ENCODE measurements at places on chromosomes 6 and 20.

DNA sequence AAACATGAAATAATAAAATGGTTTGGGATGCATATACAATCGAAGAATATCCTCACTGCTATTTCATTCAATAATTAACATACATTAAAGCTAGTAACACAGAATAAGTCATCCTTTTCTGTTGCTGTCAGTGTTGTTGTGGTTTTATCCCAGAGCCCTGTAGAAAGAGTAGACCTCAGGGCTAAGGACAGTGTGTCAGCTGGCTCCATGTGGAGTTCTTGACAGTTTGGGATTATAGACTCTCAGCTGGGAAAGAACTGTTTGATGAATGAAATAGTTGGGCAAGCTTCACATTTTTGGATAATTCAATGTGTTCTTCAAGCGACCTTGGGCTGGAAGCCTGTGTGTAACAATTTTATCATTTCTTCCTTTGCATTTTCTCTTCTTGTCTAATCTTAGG is 10.1 kb downstream of the UTRN start:
- DNase-seq, result no peak

- peak; percentile 97 for DNase-seq
Measured at GRCh38 chr20:13995086-13995665, at the start of gene MACROD2. Gene MACROD2, plus strand, starts transcription at chr20:13995516.

DNA sequence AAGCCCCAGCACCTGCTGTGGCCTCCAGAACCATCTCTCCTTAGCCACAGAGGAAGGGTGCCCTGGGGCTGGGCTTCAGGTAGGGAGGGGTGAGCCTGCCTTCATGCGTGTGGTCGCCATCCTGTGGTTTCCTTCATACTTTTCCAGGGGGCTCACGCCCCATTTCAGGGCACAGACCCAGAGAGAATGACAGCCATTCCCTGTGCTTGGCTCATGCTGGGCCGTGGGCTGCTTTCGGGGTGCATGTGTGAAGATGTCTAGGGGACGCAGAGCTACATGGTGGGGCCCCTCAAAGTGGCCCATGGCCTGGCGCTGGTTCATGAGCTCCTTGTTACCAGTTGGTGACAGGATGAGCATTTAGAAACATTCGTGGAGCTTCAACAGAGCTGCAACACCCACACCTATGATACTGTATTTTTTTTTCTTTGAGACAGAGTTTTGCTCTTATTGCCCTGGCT is 190.3 kb upstream of the SLC24A3 start:
- no peak for DNase-seq

- no peak for DNase-seq
Measured at GRCh38 chr6:66948106-66948505, 1241.1 kb upstream of the EYS start.

- DNase-seq, result no peak
Measured at GRCh38 chr6:101683884-101684283, 290.4 kb downstream of the GRIK2 start.

- DNase-seq, result no peak
Measured at GRCh38 chr6:12844284-12845223, 128.0 kb downstream of the PHACTR1 start.

- DNase-seq, result no peak
Measured at GRCh38 chr6:107230024-107230423, 114.7 kb upstream of the BEND3 start.

DNA sequence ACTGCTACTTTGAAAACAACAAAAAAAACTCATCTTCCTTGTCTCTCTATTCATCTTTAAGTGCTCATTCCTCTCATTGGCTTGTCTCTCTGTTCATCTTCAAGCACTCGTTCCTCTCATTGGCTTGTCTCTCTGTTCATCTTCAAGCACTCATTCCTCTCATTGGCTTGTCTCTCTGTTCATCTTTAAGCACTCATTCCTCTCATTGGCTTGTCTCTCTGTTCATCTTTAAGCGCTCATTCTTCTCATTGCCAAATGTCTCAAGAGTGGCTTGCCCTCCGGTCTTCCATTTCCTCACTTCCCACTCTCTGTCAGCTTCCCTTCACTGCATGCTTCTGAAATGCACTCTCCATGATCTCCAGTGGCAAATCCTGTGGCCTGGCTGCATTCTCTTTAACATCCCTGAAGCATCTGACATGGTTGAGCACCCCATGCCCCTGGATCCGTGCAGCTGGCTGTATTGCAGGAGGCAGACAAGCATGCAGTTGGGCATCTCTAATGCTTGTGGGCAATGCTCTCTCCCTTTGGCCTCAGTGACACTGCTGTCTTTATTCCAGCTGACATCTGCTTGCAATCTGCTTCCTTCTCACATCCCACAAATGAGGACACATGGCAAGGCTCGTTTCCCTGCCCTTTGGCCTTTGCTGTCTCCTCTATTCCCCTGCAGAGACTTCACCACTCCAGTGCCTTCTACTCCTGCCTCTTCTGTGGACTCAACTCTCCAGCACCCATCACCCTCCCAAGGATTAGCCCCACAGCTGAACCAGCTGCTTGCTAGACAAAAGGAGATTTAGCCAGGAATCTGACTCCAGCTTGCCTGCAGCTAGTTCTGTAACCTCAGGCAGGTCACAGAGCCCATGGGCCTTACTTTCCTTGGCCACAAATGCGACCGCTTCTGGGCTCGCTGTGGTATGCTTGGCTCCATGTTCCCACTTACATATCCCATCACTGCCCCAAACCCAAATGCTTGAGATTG is 143.2 kb upstream of the SNX9 start:
- DNase-seq, result no peak

GRCh38 chr6:47152666-47153403 is 110.7 kb upstream of the ADGRF1 start:
- no peak for DNase-seq

GRCh38 chr20:2387580-2387979 is 6.9 kb downstream of the TGM6 start:
- no peak for DNase-seq

DNA sequence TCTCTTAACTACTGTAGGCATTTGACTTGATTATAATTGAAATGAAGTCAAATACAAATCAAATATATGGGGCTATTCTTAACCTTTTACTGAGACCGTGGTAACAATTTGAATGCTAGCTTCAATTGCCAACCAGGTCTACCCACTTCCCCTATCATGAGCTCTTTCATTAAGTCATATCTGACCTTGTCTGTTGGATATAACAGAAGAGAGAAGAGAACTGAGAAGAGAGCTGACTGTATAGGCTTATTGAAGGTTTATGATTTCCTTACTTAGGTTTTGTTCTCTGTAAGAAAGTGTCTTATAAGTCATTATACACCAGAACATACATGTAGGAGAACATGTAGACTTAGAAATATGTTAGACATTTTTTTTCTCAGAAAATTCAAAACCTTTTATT is 549.4 kb downstream of the COL12A1 start:
- no peak for DNase-seq

DNA sequence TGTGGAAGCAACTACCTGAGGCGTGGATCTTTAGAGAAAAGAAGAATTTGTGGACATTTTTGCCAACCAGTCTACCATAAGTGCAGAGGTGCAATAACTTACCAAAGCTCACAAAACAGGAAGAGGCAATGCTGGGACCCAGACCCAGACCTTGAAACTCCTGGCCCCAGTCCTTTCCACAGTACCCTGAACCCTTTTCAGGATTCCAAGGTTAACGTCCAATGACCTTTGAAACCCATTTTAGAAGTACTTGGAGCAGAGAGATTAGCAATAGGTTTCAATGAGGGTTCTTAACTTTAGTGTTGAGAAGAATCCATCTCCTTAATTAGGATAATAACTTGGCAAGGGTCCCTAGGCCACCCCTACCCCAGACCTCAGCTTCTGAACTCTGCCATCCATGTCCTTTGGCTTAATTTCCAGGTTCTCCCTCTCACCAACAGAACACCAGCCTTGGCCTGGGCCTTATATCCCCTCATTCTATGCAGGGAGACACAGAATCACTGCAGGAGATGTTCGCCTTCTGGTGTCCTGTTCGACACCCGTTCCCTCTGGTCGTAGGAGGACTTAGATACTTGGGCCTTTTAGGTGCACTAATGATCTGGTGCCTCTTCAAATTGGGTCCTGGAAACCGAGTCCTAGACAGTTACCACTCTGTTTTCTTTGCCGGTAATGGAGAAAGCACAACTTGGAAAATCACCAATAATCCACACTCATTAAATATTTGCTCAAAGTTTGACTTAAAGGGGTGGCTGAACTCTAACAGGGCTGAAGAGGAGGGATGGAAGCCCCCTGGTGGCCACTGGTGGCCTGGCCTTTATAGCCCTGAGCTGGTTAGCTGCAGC is 40.6 kb downstream of the ISM1 start:
- DNase-seq, result peak; percentile 55

DNA sequence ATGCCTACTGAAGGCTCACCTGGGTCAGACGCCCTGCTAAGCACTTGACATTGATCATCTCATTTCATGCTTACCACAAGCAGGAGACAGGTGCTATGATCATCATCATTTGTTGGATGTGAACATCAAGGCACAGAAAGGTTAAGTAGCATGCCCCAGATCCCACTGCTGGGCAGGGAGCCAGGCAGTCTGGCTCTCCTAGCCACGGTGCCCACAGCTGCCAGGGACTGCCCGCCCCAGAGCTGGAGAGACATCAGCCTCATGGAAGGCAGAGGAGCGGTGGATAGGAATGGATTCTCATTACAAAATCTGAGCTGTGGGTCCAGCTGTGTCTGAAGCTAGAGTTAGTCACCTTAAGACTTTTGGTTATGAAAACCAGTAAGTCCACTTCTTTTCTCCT is 3.6 kb downstream of the SULF2 start:
- no peak for DNase-seq

DNA sequence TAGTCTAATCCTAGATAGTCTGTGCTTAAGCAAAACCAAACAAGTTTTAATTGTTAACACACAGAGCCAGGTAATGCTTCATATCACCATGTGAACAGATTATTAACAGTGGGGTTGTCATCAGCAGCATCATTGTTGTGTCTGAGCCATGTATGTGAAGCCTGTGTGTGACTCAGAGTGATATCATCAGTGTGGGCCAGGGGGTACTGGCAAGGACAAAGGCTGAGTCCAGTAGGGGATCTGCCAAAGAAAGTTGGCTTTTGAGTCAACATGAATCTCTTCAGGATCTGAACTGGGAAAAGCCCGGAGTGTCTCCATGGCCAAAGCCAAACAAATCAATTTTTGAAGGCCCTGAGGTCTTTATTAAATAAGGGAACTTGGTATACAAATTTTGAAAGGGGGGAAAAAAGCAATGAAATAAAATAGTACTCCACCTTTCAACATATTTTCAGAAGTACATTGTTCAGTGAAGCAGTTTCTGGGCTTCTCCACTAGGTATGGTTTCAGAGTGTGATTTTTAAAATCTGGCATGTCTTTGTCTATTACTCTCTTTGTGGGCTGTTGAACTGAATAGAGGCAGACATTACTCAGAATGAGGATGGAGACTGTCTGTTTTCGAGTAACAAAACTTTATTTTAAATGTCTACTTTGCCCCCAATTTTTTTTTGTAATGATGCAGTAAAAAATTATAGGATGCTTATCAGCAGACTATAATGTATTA is 444.2 kb upstream of the JAG1 start:
- no peak for DNase-seq

DNA sequence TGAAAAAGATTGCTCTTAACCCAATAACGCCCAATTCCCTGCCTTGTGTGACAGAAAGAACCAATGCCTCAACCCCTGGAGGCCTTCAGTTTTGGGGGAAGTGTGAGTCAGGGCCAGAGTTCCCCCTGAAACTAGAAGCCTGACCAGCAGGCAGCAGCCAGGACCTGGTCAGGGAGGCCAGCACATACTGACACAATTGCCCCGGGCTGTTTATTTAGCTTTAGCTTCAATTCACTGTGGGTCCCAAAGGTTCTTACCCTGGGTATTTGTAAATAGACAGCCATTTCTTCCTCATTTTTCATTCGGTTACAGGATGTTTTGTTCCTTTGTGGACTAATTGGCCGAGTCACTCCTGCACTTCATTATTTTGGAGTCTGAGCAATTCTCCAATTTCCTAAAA is 195.6 kb downstream of the PKHD1 start:
- DNase-seq, result no peak

DNA sequence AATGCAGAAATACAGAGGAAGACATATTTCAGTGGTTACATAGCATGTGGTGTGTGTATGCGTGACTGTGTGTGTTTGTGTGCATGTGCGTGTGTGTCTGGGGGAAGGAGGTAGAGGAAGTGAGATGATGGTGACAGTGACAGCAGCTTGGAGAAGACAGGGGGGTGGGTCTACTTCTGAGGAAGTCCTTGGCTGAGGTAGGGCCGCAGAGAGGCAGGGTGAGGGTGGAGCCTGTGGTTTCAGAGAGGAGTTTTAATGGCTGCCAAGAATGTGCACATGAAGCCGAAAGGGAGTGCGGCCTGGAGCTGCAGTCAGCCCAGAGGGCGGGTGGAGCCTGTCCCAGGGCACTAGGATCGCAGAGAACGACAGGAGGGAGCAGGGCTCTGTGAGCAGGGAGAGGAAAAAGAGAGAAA is 22.7 kb upstream of the RNF24 start:
- DNase-seq, result peak; percentile 89

- no peak for DNase-seq
Measured at GRCh38 chr6:23394681-23395080, 731.3 kb upstream of the NRSN1 start.

GRCh38 chr6:90294614-90294988 is 2.0 kb downstream of the BACH2 start:
- DNase-seq, result peak; percentile 31

DNA sequence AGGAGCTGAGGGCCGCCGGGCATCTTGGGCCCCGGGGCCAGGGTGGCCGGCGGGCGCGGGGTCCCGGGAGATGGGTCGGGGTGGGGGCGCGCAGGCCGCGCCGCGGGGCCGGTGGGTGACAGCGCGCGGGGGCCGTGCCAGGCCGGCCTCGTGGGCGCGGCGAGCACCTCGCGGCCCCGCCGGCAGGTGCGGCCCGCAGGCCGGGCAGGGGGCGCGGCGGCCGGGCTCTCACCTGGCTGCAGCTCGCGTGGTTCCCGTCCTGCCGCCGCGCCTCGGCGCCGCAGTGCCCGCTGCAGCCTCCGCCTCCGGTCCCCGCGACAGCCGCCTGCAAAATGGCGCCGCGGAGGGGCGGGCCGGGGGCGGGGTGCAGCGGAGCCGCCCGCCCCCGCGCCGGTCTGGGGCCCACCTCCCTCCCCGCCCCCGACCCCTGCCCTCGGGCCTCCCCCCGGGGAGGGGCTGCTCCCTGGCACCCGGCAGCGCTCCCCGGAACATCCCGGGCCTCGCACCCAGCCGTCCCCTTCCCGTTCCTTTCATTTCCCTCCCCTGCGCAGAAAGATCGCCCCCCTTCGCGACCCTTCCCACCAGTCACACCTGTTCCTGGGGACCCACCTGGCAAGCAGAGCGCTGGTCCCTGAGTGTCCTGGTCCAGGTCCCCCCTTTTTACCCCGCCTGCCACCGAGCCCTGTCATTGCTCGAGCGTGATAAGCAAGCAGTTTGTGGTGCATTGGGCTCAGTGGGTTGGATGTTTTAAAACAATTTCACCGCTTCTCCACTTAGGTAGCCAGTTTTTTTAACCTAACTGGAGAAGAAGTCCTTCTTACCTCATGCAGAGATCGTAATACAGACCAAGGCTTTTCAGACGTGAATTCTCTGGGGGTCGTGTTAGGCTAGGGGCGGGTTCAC is at the start of gene SLC23A2:
Gene SLC23A2 (minus strand): TSS at position 337 of the 903 bp plus-strand sequence. CDS start 68,948 bp downstream, outside the sequence.
- peak; percentile 84 for DNase-seq

- DNase-seq, result no peak
Measured at GRCh38 chr6:118524686-118525085, 23.4 kb upstream of the PLN start.

Data from right cardiac atrium (tissue), 5 donors.